ENCODE measurements at places on chromosomes 13 and 19.
A peak's percentile ranks its signal among the peaks of the same experiment; 100 is the strongest.

GRCh38 chr19:40762754-40763470, 11.9 kb downstream of the SNRPA start:
- DNase-seq, result no peak

- no peak for DNase-seq
Measured at GRCh38 chr19:1000591-1001537, 645 bp downstream of the GRIN3B start.

GRCh38 chr19:46601318-46602224, at the start of gene CALM3:
TSS of gene CALM3 (plus strand) at chr19:46601330. CDS start at chr19:46601435, 105 bp downstream.
- DNase-seq, result no peak

DNA sequence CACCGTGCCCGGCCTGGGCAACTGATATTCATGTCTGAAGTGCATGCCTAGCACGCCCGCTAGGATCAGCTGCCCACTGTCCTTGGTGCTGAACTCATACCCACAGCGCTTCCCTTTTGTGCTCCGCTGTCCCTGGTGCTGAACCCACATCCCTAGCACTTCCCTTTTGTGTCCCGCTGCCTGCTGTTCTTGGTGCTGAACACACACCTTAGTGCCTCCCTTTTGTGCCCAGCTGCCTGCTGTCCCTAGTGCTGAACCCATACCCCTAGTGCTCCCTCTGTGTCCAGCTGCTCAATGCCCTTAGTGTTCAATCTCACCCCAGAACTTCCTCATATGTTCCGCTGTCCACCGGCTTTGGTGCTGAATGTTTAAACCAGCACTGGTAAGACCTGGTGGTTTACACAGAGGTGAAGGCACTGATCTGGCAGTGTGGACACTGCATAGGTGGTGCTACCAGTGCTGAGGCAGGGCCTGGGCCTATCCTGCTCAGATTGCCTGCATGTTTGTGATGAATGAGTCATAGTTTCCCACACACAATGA, 26.3 kb upstream of the SIGLEC11 start:
- DNase-seq, result peak; percentile 80

- DNase-seq, result no peak
Measured at GRCh38 chr13:79810018-79810417, 329.1 kb downstream of the NDFIP2 start.

DNA sequence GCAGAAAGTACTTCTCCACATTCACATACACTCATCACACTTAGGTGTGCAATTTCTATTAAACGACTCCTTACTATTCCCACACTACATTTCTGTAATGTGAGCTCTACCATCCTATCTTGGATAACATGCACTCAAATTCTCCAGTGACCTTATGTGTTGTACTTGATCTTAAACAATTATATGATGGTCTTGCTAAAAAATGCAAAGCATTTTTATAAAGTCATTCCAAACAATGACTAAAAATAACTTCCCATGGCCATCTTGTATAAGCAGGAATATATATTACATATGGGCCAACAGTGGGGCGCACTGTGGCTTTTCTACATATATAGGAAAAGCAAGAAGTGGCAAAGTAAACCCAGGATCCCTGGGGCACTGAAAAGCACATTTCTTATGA, 155.5 kb downstream of the FLT1 start:
- DNase-seq, result no peak
